Neural crest cell (in vitro differentiated cells): ENCODE measurements at places on chromosomes 2 and 18.

GRCh38 chr2:216775043-216775453 lies 79.7 kb upstream of the IGFBP5 start:
- no peak for DNase-seq

DNA sequence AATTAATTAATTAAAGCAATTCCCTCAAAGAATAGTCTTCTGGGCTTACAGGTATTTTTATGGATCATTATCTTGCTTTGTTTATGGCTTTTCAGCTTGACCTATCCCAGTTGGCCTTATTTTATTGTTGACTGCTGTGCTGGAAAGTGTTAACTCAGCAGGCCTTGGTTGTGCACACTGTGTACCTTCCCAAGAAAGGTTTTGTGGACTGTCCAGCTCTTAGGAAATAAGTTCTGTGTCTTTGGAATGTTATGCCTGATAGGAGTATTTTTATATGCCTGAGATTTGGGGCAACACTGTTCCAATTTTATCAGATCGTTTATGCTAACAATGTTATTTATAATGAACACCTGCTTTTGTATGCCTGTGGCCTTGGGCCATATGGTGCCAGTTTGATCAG lies 671.9 kb upstream of the ZNF804A start:
- DNase-seq = no peak

DNA sequence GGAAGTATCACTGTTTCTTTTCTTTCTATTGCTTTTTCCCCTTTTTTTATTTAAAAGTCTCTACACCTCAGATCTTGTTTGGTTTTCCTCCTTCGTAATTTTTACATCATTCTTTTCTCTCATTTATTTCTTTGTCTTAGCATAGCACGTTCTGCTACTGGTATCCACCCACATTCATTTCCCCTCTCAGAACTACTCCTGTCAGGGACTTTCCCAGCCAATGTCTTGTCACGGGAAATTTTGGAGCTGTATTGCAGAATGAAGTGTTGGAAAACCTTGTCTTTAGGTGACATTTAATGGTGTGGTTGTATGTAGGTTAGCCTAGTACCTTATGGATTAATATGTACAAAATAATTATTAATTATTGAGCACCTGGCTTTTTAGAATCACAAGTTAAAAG lies 34.0 kb downstream of the TTLL4 start:
- no peak for DNase-seq

GRCh38 chr2:231050018-231050901 lies 6.4 kb upstream of the PSMD1 start:
- DNase-seq = no peak

GRCh38 chr18:24270937-24271380 lies 126.7 kb downstream of the OSBPL1A start:
- no peak for DNase-seq

GRCh38 chr2:20868377-20868776 lies 45.5 kb upstream of the LDAH start:
- no peak for DNase-seq

DNA sequence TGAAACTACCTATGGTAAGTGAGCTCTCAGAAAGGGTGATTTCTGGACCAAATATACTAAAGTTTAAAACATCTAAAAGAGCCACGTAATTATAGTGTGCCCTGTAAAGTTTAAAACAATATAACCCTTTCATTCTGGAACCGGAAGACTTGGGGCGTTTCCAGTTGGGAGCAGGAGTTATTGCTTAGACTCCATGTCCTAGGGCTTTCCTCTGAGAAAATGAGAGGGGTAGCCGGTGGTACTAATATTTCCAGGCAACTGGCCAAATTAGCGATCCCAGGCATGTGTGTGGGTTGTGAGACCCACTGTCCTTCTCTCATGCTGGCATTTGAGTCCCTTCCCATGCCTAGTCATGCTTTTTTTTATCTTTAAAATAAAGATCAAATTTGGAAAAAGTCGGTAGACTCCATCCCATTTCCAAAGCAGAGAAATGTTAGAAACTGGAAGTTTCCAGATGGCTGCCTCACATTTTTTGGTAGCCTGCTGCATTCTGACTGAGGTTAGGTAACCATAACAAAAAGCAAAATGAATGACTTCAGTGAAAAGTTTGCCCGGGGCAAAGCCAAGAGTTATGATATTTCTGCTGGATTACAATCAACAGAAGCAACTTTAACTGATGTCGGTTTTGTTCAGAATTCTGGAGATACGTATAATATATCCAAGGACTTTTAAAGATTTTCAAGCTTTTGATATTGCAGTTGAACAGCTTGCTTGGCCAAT lies 227.4 kb downstream of the SS18 start:
- DNase-seq = no peak

- no peak for DNase-seq
Observed at GRCh38 chr18:24459772-24460171, 665 bp upstream of the HRH4 start.

- no peak for DNase-seq
Observed at GRCh38 chr2:64439194-64439593, 14.8 kb upstream of the LGALSL start.

- DNase-seq = no peak
Observed at GRCh38 chr2:24720310-24720709, 72.9 kb downstream of the PTRHD1 start.

DNA sequence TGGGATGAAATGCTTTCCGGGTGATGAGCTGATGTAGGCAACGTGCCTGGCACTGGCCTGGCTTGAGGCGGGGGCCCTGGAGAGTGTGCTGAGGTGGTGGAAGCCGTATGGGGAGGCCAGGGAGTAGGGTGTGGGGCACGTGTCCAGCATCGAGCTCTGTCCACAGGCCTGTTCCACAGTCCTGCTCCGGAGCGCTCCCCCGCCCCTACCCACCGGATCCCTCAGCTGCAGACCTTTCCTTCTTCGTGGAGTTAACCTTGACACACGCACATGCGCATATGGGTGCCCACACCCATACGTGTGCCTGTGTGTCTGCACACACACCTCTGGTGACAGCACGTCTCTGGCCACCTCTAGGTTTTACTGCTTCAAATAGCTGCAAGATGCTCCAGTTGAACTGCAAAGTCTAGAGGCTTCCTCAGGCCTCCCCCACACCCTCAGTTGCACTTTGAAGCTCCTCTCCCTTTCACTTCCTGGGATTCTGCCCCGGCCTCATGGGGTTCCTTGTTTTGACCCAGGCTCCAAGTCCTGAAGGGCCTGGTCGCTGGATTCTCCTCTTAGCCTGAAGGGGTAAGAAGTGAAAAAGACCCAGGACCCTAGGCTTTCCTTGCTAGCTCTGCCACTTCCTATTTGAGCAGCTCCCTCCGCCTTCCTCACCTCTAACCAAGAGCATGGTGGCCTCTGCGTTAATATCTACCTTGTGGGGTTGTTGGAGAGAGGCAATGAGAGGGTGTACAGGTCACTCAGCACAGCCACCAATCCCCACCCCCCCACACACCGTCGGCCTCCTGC lies 49.5 kb downstream of the INHBB start:
- no peak for DNase-seq

DNA sequence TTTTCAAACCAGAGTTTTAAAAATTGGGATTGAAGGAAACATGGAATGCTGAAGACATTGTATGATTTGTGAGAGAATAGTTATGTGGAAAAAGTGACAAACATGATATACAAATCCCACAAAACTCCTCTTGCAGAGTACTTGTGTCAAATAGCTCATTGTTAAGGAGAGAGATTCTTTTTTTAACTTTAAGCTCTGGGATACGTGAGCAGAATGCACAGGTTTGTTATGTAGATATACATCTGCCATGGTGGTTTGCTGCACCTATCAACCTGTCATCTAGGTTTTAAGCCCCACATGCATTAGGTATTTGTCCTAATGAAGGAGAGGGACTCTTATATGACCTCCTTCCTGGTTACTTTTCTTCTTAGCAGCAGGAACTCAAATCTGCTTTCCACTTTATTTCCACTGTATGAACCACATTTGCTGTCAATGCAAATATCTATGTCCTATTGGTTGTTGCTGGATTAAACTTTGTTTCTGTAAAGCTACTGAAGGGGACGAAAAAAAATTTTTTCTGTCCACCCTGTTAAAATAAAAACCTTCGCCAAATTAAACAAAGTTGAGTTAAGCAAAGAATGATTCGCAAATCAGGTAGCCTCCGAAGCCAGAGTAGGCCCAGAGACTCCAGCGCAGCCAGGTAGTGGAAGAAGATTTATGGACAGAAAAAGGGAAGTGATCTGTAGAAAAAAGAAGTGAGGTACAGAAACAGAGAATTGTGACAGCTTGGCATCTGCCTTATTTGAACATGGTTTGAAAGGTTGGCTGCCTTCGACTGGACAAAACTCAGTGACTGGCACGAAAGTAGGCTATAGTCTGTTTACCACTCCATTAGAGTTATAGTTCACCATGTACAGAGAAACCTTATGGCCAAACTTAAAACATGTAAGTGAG lies 430.1 kb upstream of the CHST9 start:
- no peak for DNase-seq

- no peak for DNase-seq
Observed at GRCh38 chr2:135798762-135799161, 38.2 kb downstream of the LCT start.

DNA sequence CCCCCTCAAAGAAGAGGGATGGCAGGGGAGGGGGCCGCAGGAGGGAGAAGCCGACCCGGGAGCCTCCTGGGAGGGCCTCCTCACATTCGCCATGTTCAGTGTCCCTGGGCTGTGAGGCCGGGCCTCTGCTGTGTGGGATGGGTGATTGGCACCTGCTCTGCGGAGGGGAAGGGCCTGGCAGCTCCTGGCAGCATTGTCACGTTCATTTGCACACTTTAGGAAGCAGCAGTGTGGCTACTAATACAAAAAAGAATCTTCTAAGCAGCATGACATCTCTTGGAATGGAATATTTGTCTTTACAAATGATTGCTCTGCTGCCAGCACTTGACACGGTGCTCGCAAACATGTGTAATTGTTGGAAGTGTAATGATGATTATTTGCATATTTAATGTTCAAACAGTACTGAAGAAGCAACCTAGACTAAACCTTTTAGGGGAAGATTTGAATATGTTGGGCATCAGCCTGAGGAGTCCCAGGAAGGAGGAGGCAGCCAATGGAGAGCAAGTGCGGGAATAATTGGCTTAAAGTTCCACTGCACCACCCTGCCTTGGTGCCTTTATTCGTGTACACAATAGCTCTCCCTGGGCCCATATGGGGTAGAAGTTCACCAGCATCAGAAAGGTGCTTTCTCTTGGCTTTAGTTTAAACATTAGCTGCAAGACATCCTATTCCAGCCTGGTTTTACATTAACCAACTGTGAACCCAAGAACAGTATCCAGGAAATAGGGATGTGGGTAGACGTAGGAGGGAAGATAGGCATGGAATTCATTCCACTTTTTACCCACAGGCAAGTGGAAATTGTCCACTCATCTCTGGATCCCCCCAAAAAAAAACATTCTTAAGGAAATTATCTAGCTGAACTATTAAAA lies 404.9 kb downstream of the TMEM182 start:
- no peak for DNase-seq

DNA sequence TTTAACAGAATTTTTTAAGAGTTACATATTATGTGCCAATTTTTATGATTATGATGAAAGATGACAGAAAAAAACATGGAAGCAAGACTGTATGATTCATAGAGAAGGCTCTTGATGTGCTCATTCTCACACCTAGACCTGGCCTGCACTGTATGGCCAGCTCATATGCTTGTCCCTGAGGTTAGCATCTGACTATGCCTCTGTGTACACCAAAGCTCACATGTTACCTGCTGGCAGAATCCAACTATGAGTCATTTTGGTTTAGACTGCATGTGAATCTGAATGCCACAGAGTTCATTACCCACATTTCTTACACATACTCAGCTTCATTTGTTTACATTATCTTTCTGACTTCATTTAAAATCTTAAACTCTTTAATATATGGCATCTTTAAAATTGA lies 139.0 kb downstream of the DSC3 start:
- DNase-seq = no peak

DNA sequence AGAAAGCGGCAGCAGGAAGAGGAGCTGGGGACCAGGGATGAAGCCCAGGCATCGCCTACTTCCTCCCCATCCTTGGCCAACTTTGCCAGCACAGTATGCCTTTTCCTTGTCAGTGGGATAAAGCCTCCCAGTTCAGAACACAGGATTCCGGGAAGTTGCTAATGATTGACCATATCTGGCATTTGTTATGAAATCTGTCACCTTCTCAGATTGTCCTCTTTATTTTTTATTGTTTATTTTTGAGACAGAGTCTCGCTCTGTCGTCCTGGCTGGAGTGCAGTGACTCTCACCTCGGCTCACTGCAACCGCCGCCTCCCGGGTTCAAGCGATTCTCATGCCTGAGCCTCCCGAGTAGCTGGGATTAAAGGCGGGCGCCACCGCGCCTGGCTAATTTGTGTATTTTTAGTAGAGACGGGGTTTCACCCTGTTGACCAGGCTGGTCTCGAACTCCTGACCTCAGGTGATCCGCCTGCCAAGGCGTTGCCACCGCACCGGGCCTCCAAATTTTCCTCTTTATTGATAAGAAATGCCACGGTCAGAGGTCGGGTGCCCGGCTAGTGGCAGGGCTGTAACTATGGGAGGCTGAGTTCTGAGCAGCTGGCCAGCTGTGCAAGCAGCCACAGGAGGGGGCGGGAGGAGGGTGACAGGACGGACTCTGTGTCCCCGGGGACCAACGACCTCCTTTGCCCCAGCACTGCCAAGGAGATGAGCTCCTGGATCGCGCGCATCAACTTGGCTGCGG lies 24.4 kb downstream of the PSD4 start:
- DNase-seq = no peak

DNA sequence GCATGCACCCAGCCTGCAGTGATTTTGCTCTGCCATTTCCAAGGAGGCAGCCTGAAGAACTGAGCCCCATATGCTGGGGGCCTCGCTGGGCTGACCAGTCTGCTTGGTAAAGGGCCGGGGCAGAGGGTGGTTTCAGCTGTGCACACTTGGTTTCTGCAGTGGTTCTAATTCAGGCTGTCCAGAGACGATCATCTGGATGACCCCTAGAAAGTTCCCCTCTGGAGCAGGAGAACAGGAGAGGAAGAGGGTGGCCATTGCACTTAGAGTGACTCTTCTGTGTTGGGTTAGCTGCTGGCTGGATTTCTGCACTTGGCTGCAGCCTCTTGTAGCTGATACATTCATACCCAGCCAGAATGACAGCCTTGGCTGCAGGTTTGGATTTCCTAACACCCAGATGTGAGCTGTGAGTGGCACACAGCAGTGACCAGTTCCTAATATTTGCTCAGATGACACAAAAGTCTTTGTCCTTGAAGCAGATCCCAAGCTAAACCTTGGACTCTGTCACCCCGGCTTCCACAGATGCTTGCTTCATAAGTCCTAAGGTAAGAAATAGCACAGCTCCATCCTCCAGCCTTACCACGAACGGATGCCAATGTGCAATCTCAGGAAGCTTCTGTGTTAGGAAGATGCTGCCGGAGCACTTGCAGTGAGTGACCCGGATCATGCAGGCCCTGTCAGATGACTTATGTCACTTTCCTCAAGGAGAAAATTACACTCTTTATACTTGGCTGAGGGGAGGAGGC lies 105.6 kb downstream of the HNRNPLL start:
- DNase-seq = no peak

- no peak for DNase-seq
Observed at GRCh38 chr2:231334981-231335380, 60.5 kb upstream of the B3GNT7 start.

DNA sequence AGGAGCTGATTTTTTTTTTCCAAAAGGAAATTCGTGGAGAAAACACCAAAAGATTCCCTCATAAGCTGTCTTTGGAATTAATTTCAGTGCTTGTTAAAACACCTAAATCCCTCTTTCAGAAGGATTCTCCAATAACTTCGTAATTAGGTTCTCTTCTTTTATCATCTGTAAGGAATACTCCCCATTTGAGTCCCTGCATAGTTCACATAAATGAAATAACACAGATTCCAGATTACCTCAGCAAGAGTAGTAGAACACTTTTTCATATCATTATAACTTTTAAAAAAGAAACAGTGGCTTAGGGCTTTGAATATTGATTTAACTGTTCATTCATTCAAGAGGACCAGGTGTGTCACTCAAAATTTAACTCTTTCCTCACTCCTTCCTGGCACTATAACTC lies 55.5 kb downstream of the ARHGAP28 start:
- no peak for DNase-seq

- no peak for DNase-seq
Observed at GRCh38 chr2:108936076-108936864, 52.8 kb downstream of the EDAR start.
